ENCODE measurements at places on chromosomes 7 and 10.

- DNase-seq: peak; percentile 47
These were observed 18.7 kb downstream of the SRRM3 start for GRCh38 chr7:76220185-76221057.

GRCh38 chr7:136964347-136964746 is 95.9 kb downstream of the CHRM2 start:
- DNase-seq: peak; percentile 11

DNA sequence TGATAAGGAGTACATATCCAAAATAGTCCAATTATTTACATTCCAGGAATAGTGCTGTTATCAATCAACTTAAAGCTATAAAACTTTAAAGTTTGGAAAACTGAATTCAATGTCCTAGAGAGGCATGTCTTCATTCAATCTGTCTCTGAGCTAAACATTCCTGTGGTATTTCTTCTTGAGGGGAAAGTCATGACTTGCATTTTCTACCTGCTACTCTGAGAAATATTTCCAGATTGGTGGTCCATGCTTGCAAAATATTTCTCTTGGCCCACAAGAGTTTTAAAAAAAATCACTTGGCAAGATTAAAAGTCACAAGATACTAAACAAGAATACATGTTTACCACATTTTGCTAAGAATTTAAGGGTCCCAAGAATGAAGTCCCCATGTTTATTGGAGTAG is 63.6 kb upstream of the HGF start:
- no peak for DNase-seq

DNA sequence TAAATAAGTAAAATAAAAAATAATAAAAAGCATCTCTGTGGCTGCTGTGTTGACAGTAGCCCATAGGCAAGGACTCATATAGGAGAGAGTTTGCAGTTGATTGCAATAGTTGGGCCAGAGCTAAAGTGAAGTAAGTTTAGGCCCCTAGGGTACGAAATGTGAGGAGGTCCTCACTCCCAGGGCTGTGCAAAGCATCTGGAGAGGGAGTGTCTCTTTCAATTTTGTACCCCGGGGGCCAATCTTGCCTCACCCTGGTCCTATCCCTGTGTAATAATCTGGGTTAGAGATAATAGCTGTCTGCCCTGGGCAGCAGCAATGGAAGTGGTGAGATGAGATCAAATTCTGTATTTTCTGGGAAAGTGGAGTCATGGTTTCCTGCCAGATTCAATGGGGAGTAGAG is 365.7 kb downstream of the GATA3 start:
- DNase-seq: no peak
